H7 (cell line): ENCODE measurements at places on chromosomes 3 and 15. TPM values are rescaled to one million over a fixed set of nuclear protein-coding genes. Genes with fewer than 3 reads are reported as not detected.

Gene MESP2
- total RNA-seq = 2.0 TPM in 2 replicates

Gene NRG4
- total RNA-seq = 0.48 TPM in 1 of 2 replicates, not detected in the other

Gene MAP1A
- total RNA-seq = 0.67 and 1.8 TPM in 2 replicates

DNA sequence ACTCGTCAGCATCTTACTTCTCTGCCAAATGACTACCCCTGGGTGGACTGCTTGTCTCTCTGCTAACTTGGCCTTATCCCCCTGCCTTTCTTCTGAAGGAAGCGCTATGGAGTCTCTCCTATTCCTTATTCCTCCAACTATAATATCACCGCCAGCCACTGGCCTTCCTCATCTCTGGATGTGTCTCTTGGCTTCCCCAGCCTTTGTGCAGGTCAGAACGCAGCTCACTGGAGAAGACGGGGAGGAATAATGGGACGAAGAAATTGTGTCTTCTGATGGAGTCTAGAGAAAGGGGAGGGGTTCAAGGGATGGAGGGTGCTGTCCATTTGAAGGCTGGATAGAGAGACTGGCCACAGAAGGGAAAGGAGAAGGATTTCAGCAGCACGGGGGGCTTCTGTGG, 16.9 kb downstream of the ITGA11 start:
- DNase-seq = no peak

GRCh38 chr3:34107669-34108068, 309.2 kb downstream of the PDCD6IP start:
- no peak for DNase-seq

GRCh38 chr15:88401251-88401995, 65.8 kb downstream of the MRPL46 start:
- no peak for DNase-seq

- DNase-seq = no peak
These were observed 45.2 kb downstream of the GASK1A start for GRCh38 chr3:43024181-43024885.
